NT2/D1 (cell line): ENCODE measurements at places on chromosomes 6 and 20.

DNA sequence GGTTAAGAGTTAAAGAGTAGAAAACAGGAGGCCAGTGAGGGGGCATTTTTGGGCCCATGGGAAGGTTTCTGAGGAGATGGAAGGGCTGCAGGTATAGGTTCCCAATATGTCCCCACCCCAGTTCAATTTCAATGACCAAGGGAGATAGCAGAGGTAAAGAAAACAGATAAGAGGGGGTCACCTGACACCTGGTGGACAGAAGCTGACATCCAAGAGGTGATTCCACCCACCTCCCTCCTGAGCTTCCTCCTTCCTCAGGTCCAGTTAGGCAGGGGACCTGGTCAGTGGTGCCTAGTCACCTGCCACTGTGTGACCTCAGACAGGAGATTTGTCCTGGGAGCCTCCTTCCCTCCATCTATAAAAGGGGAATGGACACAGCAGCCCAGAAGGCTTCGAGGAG, 29.5 kb upstream of the MAS1L start:
- no peak for DNase-seq

- no peak for DNase-seq
Observed at GRCh38 chr20:56762829-56763228, 133.7 kb downstream of the TFAP2C start.

GRCh38 chr6:39389484-39389767, 66.9 kb upstream of the KCNK16 start:
- no peak for DNase-seq

DNA sequence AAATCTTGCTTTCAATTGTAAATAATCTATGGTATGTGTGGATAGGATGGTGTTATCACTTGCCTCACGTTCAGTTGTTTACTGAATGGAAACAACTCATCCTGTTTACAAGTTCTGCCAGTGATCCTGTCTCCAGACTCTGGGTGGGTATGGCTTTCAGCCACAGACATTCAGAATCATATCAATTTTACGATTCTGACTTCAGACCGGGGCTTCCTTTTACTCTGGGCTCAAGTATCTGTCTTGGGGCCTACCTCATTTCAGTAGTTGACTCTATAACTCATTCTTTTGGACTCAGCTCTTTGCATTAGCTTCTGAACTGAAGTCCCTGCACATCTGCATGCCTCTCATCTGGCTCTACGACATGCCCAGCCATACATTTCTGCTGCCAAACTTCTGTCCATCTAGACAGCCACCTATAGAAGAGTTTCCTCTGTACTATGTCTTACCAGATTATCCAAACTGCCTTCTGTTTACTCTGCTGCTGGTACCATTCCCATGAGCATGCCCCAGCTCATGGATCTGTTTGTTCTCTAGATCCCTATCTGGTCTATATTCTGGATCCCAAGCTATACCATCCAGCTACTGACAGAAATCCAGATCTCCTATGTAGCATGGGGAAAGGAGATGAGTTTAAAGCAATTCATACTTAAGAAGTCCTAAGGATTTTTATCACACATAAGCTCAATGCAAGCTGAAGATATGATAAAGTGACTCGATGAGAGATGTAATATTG, 34.3 kb downstream of the FYN start:
- no peak for DNase-seq

- DNase-seq: no peak
Observed at GRCh38 chr6:166796610-166797009, 159.7 kb downstream of the RNASET2 start.

DNA sequence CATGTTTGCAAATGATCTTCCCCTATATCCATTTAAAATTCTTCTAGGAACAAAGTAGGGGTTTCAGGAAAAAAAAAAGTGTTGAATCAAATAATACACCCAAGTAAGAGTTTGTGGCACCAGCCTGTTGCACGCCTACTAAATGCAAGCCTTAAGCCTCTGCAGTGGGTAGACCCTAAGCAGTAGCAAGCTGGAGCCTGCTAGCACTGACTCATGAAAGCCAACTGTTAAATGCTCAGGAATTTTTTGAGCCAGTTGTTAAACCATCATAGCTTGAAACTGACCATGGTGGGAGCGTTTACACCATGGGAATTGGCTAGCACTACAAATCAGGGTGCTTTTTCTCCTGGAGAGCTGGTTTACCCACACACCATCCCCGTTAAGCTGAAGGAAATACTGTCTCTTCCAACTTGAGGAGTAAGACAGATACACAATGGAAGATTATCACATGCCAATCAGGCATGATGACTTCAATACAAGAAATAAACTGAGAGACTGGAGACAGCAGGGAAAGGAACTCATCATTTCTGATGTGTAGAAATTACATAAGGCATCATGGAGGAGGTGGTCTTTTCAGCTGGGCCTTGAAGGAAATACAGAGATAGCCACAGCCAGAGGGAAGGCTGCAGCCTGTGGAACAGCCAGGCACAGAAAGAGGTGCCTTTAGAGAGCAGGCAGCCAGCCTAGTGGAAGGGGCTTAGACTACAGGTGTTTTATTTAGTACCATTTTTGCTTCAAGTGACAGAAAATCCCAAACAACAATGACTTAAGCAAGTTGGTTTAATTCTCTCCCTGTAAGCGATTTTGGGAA, 110.8 kb downstream of the SNX5 start:
- DNase-seq: no peak

GRCh38 chr20:1937316-1937976, 42.2 kb downstream of the SIRPA start:
- no peak for DNase-seq

DNA sequence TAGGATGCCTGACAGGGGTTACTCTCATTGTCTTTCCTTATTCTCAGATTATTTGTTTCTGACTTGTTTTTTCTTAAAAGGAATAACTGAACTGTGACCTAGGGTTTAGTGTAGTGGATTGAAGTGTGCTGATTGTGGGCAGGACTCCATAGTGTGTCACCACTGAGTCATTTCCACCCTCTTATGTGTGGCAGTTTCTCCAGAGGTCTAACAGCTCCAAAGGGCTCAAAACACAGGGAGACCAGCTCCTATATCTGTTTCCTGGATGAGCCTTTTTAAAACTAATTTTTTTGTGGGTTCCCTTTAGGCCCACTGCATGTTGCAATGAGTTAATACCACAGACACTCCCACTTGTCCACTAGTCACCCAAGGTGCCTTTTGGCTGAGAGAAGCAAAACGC, 951.1 kb upstream of the ADGRB3 start:
- DNase-seq: no peak

DNA sequence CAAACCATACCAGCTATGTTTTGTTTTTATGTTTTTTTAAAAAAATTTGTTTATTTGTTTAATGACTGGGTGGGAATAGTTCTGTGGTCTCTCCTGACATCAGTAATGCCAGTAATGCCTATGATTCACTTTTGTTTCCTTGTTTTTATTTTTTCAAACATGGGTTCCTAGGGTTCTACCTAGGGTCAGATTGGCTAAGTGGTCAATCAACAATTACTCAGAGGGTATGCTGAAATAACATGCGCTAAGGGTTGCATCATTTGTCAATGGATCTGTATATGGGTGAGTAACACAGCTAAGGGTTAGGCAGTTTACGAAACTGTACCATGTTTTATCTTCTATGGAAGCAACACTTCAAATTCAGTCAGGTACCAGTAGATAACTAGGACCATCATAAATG, 583.8 kb upstream of the GJE1 start:
- DNase-seq: no peak

GRCh38 chr6:21732731-21733130, 139.2 kb downstream of the SOX4 start:
- DNase-seq: no peak

DNA sequence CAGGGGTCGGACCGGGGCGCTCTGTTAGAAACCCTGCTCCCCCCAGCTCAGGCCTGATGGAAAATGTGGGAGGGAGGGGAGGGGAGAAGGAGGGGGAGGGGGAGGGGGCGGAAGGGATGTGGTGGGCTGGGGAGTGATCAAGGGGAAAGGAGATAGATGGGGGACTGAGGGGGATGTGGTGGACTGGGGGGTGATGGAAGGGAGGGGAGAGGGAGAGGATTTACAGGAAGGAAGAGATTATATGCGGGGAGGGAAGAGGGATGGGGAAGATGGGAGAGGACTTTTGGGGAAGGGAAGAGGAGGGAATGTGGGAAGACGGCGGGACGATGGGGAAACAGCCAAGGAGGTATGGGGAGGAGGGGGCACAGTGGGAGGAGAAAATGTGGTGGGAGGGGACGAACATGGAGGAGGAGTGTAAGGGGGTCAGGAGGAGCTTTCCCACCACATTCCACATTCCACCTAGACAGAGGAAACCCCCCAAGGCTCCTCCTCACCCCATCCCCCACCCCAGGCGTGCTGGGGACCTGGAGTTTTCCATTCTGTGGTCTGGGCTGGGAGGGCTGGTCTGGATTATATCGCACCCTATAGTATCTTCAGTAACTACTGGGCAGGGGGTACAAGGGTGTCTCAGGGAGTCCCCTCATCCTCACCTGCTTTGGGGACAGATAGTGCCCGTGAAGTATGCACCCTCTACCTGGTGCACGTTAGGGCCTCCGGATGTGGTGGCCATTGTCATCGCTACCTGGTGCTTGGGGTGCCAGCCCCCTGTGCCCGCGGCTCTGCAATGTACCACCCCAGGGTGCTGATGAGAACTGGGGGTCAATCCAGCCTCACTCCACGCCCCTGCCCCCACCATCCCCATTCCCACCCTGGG, 578 bp upstream of the PTGIS start:
- peak; percentile 94 for DNase-seq

DNA sequence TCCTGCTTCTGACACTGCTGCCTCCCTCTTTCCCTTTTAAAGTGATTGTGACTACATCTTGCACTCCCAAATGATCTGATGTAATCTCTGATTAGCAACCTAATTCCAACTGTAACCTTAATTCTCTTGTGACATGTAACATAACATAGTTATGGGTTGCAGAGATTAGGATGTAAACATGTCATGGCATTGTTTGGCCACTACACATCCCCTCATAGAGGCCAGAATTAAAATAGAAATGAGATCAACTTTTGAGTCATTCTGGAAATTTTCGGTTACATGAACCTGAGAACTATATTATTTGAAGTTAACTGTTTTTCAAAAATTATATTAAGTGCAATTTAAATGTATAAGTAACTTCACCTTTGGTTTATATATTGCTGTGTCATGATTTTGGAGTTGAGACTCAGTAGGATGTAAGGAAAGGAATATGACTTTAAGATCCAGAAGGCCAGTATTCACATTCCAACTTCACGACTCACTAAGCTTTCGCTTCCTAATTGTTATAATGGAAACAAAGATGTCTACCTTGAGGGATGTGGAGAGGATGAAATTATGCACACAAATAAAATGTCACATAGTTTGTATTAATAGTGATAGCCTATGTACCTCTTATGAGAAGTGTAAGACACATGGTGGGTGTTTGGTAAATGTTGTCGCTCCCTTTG, 611.9 kb upstream of the MAP3K7 start:
- DNase-seq: no peak

- DNase-seq: no peak
Observed at GRCh38 chr20:36060676-36061075, 92.3 kb downstream of the CNBD2 start.

- DNase-seq: no peak
Observed at GRCh38 chr6:97067045-97067444, 142.5 kb downstream of the KLHL32 start.

- DNase-seq: no peak
Observed at GRCh38 chr20:50874758-50875665, 56.2 kb downstream of the ADNP start.

DNA sequence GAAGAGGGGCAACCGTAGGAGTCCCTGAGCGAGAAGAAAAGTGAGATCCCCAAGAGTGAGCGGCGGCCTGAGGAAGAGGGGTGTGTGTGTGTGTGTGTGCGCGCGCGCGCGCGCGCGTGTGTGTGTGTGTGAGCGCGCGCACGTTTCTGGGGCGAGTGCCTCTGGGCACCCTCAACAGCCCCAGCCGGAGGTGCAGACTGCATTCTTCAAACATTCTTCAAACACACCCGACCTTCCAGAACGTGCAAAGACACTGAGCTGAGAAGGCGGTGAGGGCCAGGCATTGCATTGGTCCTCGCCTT, 76.2 kb upstream of the FOXP4 start:
- no peak for DNase-seq

DNA sequence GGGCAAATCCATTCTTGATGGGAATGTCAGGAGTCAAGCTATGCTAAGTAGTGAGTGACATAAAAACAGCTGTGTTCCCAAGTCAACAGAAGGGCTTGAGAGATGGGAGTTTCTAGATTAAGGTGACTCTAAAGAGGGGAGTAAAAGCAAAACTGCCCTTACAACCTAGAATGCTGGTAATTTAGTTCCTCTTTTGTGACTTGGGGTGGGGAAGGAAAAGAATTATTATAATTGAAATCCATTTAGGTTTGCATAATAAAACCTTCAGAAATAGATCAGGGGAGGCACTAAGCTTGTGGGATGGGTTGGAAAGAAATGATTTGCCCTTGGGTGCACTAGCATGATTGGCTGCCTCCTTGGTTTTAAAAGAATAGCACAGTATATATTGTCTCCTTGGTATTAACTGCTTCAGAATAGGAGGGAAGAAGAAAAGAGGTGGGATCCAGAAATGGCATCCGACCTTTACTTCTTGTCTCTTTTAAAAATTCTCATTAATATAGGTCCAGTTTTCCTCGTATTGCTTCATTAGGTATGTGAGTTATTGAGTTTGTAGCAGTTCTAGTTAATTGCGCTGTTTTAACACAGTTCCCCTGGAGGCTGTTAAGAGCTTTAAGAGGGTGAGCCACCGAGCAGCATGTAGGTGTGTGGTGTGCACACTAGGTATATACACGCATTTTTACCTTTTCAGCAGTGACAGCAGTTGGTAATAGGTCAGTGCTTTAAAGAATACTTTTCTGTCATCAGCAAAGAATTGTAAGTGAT, 95.3 kb upstream of the VSTM2L start:
- DNase-seq: no peak

DNA sequence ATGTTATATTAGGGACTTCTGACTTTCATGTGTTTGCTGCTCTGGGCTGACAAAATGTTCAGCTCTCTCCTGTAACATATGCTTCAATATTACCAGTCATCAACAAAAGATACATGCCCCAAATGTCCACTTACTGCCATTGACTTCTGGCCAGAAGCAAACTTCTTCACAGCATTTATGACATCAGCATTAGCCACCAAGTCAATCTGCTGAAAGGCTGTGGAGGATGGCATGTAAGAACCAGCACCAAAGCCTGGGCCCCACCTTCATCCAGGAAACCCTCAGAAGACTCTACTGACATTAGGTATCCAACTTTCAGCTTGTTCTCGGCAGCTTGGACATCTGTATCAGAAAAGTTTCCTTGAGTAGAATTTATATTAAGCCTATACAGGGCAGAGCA, 595.5 kb downstream of the COL12A1 start:
- no peak for DNase-seq

DNA sequence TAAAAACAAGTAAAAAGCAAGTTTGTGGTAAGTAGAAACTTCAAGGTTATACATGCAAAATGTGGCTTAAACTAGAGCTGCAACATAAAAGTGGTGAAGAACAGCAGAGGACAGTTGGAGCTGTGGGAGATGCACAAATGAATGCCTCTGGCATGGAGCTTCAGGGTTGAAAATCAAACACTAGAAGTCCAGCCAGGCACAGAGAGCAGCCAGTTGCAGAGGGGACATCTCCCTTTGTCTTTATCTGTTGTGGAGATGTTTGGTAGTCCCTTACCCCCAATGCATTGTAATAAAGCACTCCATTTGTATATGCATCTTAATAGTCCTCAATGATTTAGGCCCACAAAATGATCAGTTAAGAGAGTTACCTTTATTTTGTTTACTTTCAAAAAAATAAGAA, 73.1 kb upstream of the C20orf144 start:
- DNase-seq: no peak

GRCh38 chr20:38997622-38998021, 35.5 kb downstream of the DHX35 start:
- DNase-seq: no peak
